GDM1 (cell line): ENCODE measurements at places on chromosomes 3 and 15.

DNA sequence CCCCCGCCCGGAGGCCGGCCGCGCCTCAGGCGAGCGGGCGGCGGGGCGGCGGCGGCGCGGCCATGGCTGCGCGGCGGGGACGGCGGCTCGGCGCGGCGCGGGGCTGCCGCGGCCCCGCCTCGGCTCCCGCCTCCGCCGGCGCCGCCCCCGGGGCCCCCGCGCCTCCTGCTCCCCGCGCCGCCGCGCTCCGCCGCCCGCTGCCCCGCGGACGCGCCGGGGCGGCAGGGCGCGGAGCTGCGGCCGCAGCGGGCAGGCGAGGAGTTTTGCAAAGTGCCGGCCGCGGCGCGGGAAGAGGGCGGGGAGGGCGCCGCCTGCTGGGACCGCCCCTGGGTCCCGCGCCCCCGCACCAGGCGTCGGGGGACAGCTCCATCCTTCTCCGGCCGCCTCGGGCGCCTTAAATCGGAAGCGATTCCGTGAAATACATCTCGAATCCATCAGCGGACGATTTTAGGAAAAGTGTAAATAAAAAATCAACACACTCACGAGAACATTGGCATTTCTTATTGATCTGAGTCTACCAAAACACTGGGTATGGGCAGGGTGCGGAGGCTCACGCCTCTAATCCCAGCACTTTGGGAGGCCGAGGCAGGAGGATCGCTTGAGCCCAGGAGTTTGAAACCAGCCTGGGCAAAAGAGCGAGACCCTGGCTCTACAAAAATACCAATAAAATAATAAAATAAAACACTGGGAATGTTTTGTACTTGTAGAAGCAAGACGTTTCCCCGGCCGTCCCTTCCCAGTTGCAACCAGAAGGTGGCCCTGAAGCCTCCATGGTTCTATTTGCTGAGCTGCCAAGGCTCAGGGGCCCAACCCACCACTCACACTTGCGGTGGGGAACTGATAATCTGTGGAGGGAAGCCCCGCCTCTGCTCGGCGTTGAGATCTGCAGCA lies 136.9 kb downstream of the NUP210 start:
- peak; percentile 47 for DNase-seq

GRCh38 chr15:96262097-96262496 lies 68.4 kb upstream of the NR2F2 start:
- DNase-seq: no peak

- DNase-seq: no peak
These were observed 201.1 kb upstream of the RGMA start for GRCh38 chr15:93289941-93290617.

- DNase-seq: no peak
These were observed 33.4 kb downstream of the KAT2B start for GRCh38 chr3:20073683-20074082.

DNA sequence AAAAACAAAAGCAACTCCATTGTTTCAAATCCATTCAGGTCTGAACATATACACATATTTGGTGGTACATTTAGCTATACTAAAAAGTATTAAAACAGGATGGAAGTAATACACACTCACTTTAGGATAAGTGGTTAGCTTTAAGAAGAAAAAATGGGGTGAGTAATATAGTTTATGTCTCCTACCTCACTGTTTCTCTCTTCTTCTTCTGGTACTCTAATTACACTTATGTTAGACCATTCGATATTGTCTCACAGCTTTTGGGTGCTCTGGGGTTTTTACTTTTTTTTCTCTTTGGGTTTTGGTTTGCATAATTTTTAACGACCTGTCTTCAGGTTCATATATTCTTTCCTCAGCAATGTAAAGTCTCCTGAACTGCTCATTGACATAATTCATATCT lies 75.4 kb upstream of the AKAP13 start:
- no peak for DNase-seq

GRCh38 chr15:37083610-37084009 lies 16.7 kb downstream of the MEIS2 start:
- DNase-seq: no peak

GRCh38 chr3:25960776-25961175 lies 170.9 kb downstream of the OXSM start:
- no peak for DNase-seq

DNA sequence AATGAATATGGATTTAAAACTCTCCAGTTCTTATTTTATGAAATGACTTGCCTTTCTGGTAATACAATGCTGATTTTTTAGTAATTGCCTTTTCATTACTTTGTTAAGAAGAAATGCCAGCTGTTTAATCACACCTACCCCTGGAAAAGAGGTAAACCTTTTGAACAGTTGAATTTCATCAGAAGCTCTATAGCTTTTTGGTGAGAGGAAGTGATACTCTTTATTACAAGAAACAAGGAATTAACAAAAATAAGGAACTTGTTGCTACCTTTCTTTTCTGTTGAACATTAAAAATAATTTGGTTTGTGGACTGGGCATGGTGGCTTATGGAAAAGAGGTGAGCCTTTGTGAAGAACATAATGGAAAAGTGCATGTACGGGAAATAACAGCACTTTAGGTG lies 19.7 kb downstream of the BLOC1S6 start:
- no peak for DNase-seq

GRCh38 chr3:152395764-152396163 lies 127.0 kb downstream of the MBNL1 start:
- DNase-seq: no peak

GRCh38 chr3:17094551-17094950 lies 209.8 kb downstream of the PLCL2 start:
- no peak for DNase-seq

DNA sequence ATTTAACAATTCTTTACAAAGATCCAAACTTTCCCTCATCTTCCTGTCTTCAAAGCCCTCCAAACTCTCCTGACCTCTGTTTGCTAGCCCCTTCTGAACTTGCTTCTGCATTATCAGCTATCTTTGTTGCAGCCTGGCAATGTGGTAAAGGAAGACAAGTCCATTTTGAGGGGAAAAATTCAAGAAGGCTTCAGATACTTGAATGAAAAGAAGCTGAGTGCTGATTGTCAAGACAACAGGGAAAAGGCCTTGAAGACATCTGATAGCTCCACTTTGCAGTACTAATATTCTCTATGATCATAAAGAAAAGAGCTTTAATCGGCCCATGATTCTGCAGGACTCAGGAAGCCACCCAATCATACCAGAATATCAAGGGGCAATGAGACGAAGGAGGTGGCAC lies 91.8 kb downstream of the LMLN start:
- DNase-seq: no peak

DNA sequence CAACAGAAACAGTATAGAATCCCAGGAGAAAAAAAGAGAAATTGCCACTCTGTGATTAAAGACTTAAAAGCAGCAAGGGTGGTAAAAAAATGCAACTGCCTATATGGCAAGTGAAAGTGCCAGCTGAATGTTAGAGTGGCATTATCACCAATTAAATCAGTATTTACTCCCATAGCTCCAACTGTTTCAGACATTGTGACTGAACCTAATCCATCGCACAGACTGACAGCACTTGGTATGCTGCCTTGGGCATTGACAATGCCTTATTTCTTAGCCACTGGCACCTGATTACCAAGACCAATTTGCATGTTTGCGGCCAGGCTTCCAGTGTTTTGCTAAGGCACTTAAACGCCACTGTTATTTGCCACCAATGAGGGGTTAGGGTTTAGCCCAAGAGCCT lies 201.9 kb upstream of the NECTIN3 start:
- no peak for DNase-seq

- no peak for DNase-seq
These were observed 104.6 kb downstream of the LRIG1 start for GRCh38 chr3:66396161-66396760.

- DNase-seq: no peak
These were observed 215.9 kb upstream of the CTDSPL start for GRCh38 chr3:37645517-37646380.
